Activated CD8-positive, alpha-beta T cell treated with anti-CD3 and anti-CD28 coated beads, Interleukin-2, amount 10 ng/mL, durations not matched to agents 7 days and 5 days (primary cell): ENCODE measurements at places on chromosomes 6 and 20.

GRCh38 chr6:156828280-156828703 is 51.1 kb downstream of the ARID1B start:
- no peak for DNase-seq

DNA sequence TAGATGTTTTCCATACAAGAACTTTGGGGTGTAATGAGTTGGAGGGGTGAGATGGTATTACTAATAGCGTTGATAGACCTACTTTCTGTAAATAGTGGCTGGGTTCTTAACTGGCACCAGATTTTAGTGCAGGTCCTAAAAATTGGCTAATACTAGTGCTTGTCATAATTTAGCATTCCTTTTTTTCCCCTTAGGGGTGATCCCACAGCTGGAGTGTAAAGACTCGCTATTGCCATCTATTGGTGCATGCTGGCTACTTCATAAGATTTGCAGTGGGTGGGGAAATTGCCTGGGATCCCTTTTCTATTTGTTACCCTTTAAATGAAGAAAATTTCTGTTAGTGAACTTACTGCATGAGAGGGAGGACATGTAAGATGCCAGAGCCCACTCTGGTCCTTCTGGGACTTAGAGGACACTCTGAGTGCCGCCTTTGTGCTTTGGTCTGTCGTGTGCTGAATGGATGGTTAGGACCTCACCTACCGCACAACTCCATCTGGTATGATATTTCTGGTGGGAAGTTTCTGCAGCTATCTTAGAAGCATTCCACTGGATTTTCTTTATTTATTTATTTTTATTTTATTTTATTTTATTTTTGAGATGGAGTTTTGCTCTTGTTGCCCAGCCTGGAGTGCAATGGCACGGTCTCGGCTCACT is 195.5 kb downstream of the JARID2 start:
- peak; percentile 53 for DNase-seq

GRCh38 chr6:169487579-169488436 is 214.0 kb downstream of the WDR27 start:
- no peak for DNase-seq

DNA sequence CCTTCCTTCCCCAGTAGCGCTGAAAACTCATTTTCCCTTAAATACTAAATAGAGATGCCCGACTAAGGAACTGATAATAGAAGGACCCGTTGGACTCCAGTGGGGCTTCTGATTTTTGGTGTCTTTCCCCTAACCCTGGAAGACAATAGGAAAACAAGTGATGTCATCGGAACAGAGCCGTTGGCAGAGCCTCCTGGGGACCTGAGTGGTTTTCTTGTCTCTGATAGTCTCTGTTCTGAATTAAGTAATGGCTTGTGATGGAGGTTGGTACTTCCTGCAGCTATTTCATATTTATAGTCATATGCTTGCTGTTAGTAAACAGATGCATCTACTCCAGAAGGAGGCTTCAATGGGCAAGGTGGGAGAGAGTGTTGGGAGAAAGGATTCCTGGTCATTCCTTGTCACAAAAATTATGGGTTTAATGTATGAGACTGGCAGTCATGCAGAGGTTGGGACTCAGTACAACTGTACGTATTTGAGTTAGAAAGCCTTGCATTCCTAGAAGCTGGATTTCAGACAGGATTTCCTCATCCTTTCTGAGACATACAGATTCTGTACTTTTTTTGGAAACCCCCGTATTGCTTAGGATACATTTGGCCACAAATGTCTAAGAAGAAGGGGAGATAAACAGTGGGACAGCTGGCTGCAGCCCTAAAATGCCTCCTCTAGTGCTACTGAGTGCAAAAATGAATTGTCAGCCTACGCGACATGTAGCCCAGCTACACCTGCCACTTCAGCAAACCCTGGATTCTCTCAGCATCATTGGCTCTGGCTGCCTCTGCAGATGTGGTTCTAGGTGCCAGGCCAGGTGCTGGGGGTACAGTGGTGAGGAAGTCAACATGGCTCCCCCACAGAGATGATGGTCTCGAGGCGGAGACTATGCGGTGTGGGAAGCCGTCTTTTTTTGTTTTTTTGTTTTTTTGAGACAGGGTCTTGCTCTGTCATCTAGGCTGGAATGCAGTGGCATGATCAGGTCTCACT is 38.1 kb downstream of the CDS2 start:
- DNase-seq = no peak

- no peak for DNase-seq
Observed at GRCh38 chr6:132489376-132489775, 23.5 kb downstream of the STX7 start.

- DNase-seq = no peak
Observed at GRCh38 chr6:10478187-10479040, 42.7 kb upstream of the GCNT2 start.

GRCh38 chr6:8881663-8882062 is 446.3 kb upstream of the SLC35B3 start:
- DNase-seq = no peak

GRCh38 chr6:56962441-56962840 is 7.5 kb downstream of the BEND6 start:
- no peak for DNase-seq

DNA sequence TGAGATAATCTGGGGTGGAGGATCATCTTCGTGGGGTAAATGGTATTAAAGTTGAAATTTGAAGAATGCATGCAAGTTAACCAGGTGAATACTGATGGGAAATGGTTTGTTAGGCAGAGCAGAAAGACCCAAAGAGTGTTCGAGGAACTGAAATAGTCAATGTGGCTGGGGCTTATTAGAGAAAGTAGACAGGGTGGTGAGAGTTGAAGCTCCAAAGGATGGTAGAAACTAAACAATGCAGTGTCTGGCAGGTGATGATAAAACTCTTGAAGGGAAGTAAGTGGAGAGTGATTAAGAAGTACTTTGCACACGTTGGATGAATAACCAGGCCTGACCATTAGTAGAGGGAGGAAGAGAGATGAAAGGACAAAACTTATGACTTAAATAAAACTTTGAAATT is 39.8 kb upstream of the CENPW start:
- DNase-seq = no peak

DNA sequence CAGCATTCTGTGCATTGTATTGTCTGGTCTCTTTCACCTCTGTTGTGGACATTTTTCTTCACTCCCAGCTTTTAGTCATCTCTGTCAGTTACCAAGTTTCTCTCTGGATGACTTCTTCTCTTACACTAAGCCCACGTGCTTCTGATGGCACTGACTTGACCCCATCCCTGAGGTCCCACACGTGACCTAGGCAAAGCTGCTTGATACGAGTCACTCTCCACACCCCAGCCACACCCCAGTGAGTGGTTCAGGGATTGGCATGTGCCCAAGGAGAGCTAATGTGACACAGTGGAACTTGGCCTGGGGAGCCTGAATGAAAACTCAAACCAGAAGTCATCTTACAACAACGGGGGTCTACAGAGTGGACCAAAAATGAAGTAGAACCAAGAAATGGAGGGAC is 32.2 kb downstream of the HTR1E start:
- no peak for DNase-seq
